ENCODE measurements at places on chromosomes 7 and 10.

DNA sequence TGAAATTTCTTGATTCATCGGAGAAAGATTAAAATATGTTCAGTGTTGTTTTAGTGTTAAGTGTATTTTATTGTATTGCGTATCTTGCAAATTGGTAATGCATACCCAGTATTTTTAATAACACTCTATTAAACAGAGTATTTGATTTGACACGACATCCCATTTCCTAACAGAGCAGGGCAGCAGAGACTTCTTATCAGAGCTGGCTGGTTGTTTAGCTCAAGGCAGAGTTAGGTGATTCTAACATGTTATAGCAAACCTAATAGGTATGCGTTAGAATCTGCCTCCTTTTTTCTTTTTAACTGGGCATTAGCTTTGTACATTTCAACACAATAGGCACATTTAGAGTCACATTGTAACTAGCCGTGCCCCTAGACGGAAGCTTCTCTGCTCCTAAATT is 57.1 kb upstream of the CELF2 start:
- no peak for DNase-seq

DNA sequence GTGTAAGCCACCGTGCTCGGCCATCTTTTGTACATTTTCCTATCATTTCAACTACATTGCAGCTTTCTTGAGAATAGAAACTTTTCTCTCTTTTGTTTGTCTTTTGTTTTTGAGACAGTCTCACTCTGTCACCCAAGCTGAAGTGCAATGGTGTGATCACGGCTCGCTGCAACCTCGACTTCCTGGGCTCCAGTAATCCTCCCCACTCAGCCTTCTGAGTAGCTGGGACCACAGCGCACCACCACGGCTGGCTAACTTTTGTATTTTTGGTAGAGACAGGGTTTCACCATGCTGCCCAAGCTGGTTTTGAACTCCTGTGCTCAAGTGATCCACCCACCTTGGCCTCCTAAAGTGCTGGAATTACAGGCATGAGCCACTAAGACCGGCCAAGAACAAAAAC is 31.3 kb upstream of the DAGLB start:
- DNase-seq: no peak

DNA sequence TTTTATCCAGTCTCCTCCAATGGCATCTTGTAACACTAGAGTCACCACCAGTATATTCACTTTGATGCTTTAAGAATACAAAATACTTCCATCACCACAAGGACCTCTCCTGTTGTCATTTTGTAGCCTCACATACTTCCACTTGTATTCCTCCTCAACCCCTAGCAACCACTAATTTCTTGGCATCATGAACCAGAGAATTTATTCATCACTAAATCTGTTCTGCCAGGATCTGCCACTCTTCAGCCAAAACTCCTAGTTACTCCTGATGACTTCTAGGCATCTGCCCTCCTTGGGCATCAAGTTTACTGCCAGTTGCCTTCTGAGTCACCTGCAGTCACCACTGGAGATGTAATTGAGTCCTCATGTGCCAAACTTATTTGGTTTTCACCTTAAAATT is 906.8 kb downstream of the CNTNAP2 start:
- no peak for DNase-seq

DNA sequence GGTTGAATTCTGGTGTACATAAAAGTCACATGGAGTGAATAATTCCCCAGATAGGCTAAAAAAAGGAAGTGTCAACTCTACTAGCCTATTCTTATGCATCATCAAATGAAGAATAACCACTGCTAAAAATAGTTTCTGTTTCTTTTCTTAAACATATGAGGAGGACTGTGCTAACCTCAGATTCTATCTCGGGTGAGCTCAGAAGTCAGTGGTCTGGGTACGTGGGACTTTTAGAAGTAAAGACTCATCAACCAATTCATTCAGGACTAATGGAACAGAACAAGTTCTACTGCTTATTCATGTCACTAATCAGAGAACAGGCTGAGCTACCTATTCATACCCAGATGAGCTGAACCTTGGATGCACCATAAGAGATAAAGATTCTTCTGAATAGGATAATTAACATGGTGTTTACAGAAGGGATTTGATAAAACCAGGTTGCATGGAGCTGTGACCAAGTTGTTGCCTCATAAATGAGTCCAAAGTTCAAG is 9.5 kb upstream of the ASAH2 start:
- no peak for DNase-seq
